Spinal cord (tissue), 10 donors: ENCODE measurements at places on chromosomes 1 and 21.

DNA sequence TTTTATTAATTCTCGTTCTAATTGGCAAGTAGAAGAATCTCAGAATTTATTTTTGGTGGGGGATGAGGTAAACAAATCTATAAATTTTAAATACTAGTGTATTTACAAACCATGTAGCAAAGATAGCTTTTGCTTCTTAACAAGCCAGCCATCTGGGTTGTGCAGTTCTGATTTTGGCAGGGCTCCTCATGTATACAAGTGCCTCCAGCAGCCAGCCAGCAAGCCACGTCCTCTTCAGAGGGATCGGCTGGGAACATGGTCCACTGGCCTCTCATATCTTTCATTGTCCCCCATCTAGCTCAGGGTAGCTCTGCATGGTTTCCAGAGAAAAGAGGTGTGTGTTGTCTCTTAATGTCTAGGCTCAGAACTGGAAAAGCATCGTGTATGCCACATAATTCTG lies 659.1 kb downstream of the MRPL39 start:
- DNase-seq: peak; percentile 13

- DNase-seq: no peak
Measured at GRCh38 chr1:237671935-237672334, 218.8 kb downstream of the ZP4 start.

GRCh38 chr21:34004013-34004938 lies 69.1 kb upstream of the MRPS6 start:
- DNase-seq: no peak

GRCh38 chr1:4975856-4976255 lies 321.4 kb downstream of the AJAP1 start:
- no peak for DNase-seq

- DNase-seq: no peak
Measured at GRCh38 chr1:8856689-8857412, 21.6 kb downstream of the ENO1 start.

DNA sequence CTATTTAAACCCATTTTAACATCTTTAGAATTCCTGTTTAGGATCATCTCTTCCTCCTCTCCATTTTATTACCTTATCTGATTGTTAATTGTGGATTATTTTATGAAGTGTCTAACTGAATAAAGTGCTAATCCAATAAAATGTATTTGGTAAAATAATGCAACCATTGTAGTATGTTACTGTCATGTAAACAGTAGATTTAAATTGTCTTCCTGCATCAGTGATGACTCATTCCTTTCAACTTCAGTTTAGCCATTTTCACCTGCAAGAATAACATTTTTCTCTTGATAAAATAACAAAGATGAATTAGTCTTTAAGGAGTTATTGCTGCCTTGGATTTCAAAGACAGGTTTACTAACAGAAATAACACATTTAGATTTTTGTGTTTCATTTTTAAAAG lies 5.4 kb downstream of the PPP2R5A start:
- no peak for DNase-seq

DNA sequence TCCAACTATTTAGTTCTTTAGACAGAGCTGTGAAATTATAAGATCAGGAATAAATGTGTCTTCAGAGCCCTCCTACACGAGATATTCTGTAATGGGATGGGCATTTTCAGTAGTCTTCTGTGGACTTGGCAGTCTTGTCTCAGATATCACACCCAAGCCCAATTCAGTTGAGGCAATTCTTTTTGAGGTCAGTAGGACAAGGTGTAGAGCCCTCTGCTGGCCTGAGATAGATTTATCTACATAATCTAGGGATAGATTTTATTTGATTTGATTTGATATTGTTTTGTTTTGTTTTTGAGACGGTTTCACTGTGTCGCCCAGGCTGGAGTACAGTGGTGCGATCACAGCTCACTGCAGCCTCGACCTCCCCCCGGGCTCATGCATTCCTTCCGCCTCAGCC lies 77.5 kb downstream of the FMN2 start:
- DNase-seq: no peak

- no peak for DNase-seq
Measured at GRCh38 chr1:67053535-67053784, 488 bp downstream of the SLC35D1 start.

DNA sequence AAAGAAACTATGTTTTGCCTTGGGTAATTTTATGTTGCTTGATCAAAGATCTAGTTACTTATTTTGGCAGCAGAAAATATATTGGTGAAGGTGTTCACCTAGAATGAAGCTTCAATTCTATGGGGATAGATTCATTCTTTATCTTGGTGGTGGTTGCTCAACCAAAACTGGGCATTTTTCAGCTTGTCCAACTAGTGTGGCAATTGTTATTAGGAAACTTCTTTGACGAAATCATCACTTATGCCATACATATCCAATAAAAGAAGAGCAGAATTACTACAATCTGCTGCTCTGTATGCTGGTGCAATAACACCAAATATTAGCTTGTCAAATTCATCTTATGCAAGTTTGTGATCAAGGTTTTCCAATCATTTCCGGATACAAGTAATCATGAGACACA lies 26.8 kb upstream of the TMPRSS15 start:
- no peak for DNase-seq
